Vagina (tissue), 2 donors: ENCODE measurements at places on chromosomes 11 and 22.

DNA sequence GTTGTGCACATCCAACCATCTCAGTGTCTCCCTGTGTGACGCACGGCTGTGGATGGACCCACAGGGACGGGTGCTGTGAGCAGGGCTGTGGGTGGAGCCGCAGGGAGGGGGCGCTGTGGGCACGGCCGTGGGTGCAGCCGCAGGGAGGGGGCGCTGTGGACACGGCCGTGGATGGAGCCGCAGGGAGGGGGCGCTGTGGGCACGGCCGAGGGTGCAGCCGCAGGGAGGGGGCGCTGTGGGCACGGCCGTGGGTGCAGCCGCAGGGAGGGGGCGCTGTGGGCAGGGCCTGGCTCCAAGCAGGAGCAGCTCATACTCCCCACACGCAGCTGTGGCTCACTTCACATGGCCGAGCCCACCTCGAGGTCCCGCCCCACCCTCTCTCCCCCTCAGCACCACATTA lies 6.0 kb upstream of the MAPK11 start:
- no peak for DNase-seq

- DNase-seq, result no peak
Measured at GRCh38 chr11:112611771-112612170, 349.4 kb upstream of the NCAM1 start.

DNA sequence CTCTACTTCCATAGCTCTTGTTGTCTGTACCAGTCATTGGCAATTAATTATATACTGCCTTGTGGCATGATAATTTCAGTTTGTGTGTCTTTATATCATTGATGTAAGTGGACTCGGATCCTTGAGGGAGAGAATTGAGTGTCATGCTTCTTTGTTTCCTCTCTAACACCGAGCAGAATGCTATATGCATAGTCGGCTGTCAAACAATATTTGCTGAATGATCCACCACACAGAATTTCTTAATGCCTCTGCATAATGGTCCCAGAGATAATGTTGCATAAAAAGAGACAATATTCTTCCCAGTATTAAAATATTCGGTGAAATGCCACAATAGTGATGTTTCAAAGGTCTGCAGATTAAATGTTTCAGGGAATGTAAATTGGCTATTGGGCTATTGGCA lies 664.8 kb downstream of the NTM start:
- DNase-seq, result no peak

GRCh38 chr11:1997755-1998154 lies at the start of gene H19:
Gene H19 (minus strand): TSS chr11:1997842.
- DNase-seq, result no peak

DNA sequence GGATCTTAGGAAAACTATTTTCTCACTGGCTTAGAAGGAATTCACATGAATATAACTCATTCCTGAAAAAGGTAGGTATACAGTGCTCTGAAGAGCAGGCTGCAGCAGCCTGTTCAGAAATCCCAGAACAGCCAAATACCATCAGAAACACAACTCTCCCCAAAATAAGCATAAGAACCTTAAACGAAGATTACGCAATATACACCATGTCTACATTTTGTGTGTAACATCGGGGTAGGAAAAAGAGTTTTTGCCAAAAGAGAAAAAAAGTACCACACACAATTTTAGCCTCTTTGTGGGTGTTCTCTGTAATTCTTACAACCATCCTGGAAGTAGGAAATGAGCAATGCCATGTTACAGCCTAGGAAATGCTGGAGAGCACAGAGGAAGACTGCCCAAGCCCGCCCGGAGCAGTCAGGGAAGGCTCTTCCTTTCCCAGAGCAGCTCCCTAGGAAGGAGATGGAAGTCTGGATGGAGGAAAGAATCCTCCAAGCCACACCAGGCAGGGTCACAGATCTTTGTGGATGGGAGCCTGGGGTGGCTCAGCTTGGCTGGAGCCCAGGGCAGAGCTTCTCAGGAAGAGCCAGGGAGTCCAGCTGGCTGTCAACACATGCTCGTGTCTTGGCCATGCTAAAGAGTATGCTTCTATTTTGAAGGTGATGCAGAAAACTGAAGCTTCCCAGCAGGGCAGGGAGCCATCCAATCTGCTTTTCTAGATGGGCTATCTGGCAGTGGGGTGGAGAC lies 49.7 kb upstream of the ARFGAP3 start:
- DNase-seq, result no peak
